Stimulated activated CD8-positive, alpha-beta memory T cell treated with anti-CD3 and anti-CD28 coated beads, Interleukin-7, amount 100 ng/mL, for 1 hour (primary cell): ENCODE measurements at places on chromosomes 2 and 18.
A peak's percentile ranks its signal among the peaks of the same experiment; 100 is the strongest.

DNA sequence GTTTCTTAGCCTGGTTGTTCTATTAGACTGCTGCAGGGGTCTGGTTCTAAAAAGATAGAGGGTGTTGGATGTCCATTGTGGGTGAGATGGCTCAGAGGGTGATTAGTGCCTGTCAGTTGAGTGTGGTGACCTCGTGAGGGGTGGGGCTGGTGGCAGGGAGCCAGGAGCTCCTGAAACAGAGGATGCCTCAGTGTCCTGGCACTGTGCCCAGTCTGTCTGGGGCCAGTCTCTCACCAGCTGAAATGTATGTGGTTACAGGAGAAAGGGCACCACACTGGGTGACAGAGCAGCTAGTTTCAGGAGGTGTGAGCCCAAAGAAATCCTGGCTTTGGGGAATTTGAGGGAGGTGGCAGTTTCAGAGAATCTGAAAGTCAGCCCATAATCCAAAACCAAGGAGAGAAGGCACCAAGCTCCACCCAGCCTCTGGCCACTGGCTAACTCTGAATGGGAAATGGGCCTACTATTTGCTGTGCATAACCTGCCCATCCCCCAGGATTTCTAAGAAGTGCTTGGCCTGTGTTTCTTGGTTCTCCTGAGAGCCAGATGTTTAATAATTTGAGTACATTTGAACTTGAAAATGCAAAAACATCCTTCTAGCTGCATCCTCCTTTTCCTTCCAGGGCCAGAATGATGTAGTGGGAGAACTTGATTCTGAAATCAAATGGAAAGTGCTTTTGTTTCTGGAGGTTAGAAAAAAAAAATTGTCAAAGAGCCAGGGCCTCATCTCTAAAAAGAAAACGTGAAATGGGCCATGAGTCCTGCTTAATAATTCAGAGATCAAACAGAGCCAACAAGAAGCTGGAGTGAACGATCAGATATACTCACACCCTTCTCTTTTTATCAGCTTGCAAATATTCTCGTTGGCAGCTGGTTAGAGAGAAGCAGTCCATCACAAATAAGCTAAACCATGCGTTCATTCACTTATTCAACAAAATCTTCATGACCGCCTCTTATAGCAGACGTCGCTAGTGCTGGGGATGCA, 92.3 kb downstream of the B3GNT2 start:
- DNase-seq: peak; percentile 48

DNA sequence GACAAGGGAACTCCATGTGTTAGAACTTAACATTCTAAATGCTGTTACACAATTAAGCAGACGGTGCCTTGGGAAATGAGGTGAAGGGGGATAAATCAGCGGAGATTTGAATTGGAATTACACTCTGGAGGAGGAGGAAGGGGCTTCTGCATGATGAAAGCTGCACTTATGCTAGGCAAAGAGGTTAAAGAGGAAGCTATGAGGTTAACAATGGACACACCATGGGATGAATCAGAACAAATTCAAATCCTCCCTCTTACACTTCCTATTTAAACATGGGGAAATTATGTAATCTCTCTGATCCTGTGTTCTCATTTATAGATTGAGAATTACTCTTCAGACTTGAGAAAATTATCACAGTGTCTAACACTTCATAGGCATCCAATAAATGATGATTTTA, 121.5 kb upstream of the SIX2 start:
- no peak for DNase-seq

DNA sequence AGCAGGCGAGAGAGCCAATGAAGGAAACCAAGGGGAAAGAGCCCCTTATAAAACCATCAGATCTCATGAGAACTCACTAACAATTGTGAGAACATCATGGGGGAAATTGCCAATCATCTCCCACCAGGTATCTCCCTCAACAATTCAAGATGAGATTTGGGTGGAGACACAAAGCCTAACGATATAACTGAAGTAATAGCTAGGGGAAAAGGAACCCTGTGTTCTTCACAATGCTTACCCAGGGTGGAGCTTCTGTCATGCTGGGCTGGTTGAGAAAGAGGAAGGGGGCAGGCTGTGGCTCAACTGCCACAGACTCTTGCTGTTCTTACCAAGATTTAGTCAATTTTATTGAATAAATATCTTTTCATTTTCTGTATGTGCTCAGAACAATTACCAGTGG, 392.1 kb upstream of the HS6ST1 start:
- DNase-seq: no peak

- no peak for DNase-seq
Measured at GRCh38 chr18:45728336-45729010, 4.5 kb downstream of the SLC14A1 start.

DNA sequence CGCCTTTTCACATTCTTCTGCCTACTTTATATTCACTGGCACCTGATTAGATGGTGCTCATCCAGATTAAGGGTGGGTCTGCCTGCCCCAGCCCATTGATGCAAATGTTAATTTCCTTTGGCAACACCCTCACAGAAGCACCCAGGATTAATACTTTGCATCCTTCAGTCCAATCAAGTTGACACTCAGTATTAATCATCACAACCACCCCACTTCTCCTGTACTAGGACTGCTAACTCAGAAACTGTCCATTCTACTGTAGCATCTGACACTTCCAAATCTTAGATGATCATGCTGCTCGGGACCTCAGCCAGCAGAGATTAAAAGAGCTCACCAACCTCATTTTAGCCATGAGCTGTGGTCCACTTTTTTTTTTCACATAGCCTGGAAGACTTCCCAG, 268.5 kb downstream of the SATB2 start:
- DNase-seq: no peak

DNA sequence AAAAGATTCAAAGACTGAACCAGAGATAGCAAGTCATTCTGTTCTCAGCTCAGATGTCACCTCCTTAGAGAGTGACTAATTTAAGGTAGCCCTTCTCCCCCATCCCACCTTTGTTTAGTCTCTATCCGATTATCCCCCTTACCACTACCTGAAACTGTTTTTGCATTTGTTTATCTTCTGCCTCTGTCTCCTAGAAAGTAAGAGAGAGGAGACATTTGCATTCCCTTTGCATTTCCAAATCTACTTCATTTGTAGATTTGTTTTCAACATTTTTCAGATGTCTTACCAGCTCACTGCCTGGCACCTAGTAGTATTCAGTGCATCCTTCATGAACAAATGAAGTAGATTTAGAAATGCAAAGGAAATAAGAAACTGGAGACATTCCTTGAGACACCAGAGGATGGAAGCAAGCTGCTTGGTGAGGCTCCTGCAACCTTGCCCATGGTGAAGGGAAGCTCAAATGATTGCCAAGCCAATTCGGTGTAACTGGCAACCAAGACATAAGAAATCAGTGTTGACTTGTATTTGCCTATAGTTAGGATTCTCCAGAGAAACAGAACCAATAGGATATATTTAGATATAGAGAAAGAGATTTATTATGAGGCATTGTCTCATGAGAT, 385.7 kb downstream of the STK39 start:
- no peak for DNase-seq

DNA sequence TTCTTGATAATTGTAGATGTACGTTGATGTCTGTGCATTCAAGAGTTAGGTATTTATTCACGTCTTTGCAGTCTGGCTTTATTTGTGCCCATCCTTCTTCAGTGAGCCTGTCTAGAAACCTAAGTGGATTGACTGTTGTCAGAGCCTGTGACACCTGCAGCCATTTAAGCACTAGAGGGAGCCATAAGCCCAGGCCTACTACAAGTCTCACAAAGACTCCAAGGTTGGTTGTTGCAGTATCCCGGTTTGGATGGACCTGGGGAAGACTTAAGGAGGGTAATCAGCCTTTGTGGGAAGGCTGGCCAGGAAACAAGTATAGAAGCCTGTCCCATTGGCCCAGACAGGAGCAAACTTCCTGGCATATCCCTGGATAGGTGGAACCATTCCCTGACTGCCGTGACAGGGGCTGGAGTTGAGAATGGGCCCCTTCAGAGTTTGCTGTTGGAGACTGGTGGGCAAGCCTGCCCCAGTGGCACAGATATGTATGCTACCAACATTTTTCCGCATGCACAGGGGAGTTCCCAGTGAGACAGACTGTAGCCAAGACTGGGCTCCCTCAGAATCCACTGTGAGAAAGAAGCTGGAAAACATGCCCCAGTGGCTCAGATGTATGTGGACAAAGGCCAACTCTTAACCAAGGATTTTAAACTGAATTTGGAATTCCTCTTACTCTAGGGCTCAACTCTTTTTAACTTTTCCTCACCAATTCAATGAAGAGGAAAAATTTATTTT, 9.3 kb upstream of the LRRC30 start:
- no peak for DNase-seq

DNA sequence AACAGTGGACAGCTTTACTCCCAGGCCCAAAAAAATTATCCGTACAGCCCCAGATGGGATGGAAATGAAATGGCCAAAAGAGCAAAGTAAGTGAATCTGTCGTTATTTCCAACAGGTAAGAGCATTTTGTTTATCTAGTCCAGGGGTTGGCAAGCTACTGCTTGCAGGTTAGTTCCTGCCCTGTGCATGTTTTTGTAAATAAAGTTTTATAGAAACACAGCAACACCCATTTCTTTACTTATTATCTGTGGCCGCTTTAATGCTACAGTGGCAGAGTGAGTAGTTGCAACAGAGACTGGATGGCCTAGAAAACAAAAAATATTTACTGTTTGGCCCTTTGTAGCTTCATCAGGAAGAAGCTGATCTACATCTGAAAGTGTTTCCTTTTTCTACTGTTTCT, 94.3 kb upstream of the FOSL2 start:
- DNase-seq: no peak

DNA sequence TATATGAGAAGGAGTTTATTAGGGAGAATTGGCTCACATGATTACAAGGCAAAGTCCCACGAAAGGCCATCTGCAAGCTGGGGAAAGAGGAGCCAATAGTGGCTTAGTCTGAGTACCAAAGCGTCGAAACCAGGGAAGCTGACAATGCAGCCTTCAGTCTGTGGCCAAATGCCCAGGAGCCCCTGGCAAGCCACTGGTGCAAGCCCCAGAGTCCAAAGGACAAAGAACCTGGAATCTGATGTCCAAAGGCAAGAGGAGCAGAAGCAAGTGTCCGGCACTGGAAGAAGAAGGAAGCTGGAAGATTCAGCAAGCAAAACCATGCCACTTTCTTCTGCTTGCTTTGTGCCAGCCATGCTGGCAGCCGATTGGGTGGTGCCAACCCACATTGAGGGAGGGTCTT, 74.3 kb upstream of the NPAS2 start:
- DNase-seq: no peak

GRCh38 chr2:67145851-67146250, 251.3 kb upstream of the ETAA1 start:
- DNase-seq: no peak

- DNase-seq: no peak
Measured at GRCh38 chr2:26061539-26061938, 27.7 kb downstream of the RAB10 start.

DNA sequence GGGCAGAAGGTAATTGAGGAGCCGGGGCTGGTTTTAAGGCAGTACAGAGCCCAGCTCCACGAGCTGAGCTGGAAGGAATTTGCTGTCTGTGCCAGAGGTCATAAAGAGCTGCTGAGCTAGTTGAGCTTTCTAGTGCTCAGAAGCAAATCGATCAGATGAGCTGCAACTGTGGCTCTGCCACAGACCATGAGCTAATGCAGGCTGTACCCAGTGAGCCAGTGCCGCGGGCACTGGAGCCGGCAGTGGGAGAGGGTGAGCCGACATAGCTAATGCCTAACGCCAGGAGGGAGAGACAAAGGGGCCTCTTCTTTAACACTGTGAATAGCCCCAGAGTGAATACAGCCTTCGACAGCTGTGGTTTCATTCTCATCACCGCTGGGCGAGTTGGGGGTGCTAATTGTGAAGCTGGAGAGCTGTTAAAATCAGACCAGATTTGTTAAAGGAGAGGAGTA, 410.1 kb upstream of the TCF4 start:
- DNase-seq: no peak

DNA sequence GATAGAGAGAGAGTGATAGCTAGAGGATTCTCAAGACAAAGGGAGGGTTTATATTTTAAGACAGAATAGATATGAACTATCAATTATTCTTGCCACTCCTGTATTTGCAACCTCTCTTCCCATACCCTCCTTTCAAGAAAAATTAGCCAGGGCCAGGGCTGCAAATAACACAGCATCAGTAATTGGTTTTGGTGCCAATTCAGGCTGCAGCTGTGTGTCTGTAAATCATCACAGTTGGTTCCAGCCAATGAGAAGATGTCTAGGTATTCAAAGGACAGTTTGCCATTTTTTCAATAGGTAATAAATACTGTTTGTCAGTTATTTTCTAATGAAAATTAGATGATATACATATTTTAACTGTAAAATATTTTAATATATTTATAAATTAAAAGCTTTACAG, 73.5 kb downstream of the WDPCP start:
- DNase-seq: no peak

DNA sequence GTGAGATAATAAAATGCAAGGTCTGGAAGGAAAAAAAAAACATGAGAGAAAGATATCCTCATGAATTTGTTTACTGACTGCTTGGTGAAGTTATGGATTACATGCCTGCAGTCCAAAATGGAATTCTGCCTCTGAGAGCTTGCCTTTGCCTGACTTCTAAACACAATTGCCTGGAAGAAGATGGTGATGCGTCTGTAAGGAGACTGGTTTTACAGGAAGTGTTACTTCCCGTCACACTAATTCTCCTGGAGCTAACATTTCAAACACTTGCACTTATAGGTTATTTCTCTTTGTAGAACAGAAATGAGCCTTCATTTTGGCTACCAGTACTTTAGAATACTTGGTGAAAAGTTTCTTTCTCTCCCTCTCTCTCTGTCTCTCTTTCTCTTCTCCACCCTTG, 884.3 kb downstream of the TSN start:
- DNase-seq: no peak

GRCh38 chr18:58828399-58829121, 36.1 kb upstream of the ZNF532 start:
- DNase-seq: no peak

DNA sequence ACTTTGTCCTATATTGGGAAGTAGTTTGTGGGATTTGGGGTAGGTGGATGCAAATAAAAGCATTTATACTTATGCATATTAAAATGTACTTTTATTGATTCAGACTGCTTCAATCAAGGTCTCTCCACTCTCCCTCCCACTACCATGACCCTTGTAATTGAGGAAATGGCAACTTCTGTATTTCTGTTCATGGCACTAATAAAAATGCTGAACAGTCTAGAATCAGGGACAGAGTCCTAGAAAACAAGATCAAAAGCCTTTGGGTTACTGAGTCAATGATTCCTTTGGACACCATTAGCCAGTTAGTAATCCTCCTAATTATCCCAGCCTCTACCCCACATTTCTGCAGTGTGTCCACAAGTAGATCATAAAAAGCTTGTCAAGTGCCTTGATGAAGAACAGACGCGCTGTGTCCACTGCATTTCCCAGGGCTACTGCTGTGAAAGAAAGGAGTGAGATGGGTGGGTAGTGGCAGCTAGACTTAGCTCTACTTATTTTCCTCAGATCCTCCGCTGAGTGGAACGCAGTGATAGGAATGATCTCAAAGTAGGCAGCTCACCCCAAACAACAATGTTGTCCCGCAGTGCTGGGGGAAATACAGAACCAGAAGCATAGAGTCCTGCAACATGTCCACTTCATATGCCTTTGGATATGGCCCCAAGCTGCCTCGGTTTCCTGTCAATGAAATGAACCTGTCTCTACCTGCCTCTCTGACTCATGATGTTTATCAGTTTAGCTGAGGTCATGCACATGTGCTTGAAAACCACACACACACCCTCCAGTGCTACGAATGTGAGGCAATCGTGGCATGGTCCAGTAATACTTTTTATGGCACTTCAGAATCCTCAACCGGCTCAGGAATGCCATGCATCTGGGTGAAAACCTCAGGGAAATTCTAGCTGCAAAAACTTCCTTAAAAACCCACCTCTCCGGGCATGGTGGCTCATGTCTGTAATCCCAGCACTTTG, 115.5 kb downstream of the COL6A3 start:
- no peak for DNase-seq

- DNase-seq: no peak
Measured at GRCh38 chr2:27408601-27409320, 630 bp downstream of the PPM1G start.
